Right ventricle myocardium inferior (tissue), 1 donor: ENCODE measurements at places on chromosomes 7 and 10. TPM values are rescaled to one million over a fixed set of nuclear protein-coding genes. Genes with fewer than 3 reads are reported as not detected.

Gene RARRES2
- 32.6 TPM for total RNA-seq

Gene AZGP1
- total RNA-seq = 94.1 TPM

Gene MRLN
- not detected for total RNA-seq

- no peak for DNase-seq
Observed at GRCh38 chr7:113562242-113562641, 356.6 kb downstream of the PPP1R3A start.

DNA sequence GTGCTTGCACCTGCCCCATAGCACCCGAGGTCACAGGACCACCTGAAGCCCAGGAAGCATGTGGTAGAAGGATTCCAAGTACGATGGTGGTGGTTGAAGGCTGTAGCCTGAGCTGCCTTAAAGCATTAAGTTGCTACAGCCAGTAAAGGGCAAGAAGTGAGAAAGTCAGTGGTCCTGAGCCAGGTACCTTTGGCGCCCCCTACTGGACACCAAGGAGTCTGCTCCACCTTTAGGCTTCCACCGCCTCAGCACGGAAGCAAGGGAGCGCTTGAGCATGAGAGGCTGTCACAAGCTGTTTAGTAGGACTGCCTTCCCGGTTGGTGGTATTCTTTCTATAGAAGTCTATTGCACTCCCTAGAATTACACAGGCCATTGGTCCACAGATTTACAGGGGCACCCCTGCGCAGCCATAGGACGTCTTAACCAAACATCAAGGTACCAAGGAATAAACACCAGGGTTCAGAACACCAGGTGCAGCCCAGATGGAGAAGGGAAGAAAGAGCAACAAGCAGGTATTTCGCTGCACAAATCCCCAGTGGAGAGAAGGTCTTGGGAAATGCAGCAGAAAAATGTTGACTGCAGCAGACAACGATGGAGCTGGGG, 2.2 kb downstream of the CRTAC1 start:
- no peak for DNase-seq

DNA sequence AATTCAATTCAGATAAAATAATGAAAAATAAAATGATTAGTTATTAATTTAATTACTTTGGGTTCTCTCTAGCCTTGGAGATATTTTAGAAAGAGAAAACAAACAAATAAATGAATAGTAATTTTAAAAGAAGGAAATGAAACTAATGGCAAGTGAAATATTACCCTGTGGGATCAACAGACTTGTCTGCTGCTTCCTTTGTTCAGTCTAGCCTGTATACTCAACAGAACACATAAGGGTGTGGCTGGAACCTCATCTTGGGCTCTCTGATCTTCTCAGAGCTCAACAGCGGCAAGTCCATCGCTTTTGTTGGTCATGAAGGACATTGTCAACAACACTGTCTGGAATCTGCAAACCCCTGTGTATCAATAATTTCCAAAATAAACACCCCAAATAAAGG, 904.9 kb downstream of the IPMK start:
- DNase-seq = no peak

- peak; percentile 69 for DNase-seq
Observed at GRCh38 chr10:79380125-79380945, 33.1 kb downstream of the PPIF start.

Gene AFAP1L2
- 5.7 TPM for total RNA-seq

Gene IDI2
- total RNA-seq = 0.30 TPM

Gene CFAP58
- 1.1 TPM for total RNA-seq

DNA sequence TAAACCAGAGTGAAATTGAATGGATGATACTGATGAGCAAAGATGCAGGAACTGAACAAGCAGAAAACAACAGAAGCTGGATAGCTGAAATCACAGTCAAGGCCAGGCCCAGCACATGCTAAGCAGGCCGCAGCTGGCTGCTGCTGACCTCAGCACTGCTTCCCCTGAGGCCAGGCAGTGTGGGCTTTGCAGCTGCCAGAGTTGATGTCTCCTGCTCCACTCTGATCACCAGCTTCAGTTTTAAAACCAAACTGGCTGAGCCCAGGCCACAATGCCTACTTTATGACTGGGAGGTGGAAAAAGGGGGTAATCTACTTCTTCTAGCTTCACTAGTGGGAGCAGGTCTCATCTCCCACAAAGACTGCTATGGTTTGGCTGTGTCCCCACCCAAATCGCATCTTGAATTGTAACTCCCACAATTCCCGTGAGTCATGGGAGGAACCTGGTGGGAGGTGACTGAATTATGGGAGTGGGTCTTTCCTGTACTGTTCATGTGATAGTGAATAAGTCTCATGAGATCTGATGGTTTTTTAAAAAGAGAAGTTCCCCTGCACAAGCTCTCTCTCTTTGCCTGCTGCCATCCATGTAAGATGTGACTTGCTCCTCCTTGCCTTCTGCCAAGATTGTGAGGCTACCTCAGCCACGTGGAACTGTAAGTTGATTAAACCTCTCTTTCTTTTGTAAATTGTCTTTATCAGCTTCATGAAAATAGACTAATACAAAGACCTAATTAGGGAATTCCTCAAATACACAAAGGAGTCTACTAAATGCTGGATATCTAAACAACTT, 136.4 kb upstream of the ITGB1 start:
- DNase-seq = no peak

Gene RHOBTB1
- total RNA-seq = 12.1 TPM

Gene CACNA2D1
- 46.1 TPM for total RNA-seq

GRCh38 chr10:71038091-71038633, 149.8 kb upstream of the PCBD1 start:
- no peak for DNase-seq

DNA sequence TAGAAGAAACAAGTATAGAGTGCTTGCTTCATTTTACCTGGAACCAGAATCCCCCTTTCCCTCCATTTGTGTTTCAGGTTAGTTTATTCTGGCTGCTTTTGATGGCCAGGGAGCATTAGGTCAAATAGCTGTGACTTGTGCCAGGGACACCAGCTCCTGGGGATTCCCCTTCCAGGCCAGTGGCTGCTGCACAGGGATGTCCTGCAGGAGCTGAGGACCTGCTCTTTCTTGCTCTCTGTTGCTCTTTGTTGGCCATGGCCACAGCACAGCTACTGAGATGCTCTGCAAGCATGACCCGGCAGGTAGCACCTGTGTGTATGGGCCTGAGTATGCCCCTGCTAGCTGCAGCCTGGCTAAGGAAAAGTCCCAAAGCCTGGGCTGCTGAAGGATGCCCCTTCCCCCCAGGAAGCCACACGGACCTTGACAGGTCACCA, 208.9 kb downstream of the EBF3 start:
- no peak for DNase-seq
